ENCODE measurements at places on chromosomes 11 and 22.

DNA sequence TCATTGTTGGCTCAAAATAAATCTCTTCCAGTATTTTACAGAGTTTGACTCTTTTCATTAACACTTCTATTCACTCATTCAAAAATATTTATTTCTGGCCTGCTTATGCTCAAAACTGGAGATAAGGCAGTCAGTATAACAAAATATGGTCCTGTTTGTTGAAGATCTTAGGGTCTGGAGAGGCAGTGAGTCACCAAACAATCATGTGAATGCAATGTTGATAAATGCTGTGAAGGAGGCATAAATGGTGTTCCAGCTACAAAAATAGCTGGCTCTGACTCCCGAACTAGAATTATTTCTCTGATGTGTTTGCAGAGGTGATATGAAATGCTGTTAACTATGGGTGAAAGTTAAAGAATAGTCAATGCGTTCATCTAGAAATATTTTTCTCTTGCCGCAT lies 390.6 kb downstream of the AASDHPPT start:
- peaks cover 4% of the 10 kb centered on the region for H3K4me1 ChIP-seq

DNA sequence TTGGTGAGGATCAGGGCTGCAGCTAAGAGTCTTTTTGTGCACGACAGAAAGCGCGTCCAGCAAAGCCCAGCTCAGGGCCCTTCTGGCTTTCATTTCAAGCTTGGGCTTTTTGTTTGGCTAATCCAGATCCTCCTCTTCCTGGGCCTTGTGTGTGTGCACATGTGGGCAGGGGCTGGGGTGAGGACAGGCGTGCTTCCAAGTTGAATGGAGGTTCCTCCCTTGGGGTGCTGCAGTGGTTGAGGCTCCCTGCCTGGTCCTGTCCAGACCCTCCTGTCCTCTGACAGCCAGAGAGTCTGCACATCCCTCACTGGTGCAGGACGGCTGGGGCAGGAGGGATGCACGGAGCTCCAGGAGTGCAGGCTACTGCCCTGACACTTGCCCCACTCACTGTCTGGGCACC lies 62.0 kb upstream of the NECTIN1 start:
- no peak for DNase-seq
- H3K4me3 ChIP-seq, result no peak overlapping the region
- peaks cover 20% of the 10 kb centered on the region for H3K4me1 ChIP-seq
- H3K27me3 ChIP-seq, result no peaks in the 10 kb centered on the region

DNA sequence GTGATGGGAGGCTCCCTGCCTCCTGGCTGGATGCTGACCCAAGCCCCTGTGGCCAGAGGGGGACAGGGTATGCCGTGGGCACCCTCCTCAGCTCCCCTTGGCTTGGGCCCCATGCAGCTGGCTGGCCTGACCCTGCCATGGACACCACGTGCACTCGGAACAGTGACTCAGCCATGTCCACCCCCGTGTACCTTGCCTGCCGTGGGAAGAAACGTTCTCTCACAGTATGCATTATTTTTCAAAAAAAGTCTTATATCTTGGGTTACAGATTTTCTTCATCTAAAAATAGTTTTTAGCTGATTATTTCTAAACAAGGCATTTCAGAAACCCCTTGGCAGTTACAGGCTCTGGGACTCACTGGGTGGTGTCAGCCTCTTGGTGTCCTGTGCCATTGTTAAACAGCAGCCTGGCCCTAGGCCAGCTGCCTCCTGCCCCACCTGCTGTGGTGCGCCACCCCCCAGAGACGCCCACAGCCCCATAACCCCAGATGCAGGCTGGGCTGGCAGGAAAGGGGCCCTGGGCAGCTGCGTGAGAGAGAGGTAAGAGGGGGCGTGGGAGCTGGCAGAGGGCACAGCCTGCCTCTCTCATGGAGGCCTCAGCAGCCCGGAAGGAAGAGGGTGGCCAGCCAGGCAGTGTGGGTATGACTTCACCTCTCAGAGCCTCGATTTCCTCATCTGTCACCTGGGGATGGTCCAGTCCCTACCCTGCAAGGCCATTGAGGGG lies 99.8 kb downstream of the MORC2 start:
- no peak for DNase-seq
- H3K4me3 ChIP-seq, result no peak overlapping the region
- H3K4me1 ChIP-seq, result no peaks in the 10 kb centered on the region
- H3K27ac ChIP-seq, result no peak overlapping the region

- no peak overlapping the region for H3K27ac ChIP-seq
- H3K27me3 ChIP-seq, result no peaks in the 10 kb centered on the region
- DNase-seq, result peak; percentile 93
- H3K36me3 ChIP-seq, result no peaks in the 10 kb centered on the region
- no peaks in the 10 kb centered on the region for H3K4me1 ChIP-seq
- no peak overlapping the region for H3K4me3 ChIP-seq
Observed at GRCh38 chr11:43830928-43831440, 49.6 kb upstream of the ALKBH3 start.
